ENCODE measurements at places on chromosomes 1 and 21. TPM values are rescaled to one million over a fixed set of nuclear protein-coding genes. Genes with fewer than 3 reads are reported as not detected.

NTNG1 gene
- total RNA-seq: not detected

KRTAP21-2 gene
- total RNA-seq: not detected

CA6 gene
- not detected for total RNA-seq

SYDE2 gene
- total RNA-seq: 3.8 TPM

CATSPERE gene
- total RNA-seq: 0.56 TPM

CFAP107 gene
- total RNA-seq: not detected

All from gastrocnemius medialis (tissue), 4 donors.